NCI-H2081 (cell line): ENCODE measurements at places on chromosomes 6 and 20.

GRCh38 chr6:2426561-2427340, 181.3 kb upstream of the GMDS start:
- DNase-seq: no peak

GRCh38 chr6:37302086-37302686, 44.2 kb upstream of the TMEM217 start:
- no peak for DNase-seq

DNA sequence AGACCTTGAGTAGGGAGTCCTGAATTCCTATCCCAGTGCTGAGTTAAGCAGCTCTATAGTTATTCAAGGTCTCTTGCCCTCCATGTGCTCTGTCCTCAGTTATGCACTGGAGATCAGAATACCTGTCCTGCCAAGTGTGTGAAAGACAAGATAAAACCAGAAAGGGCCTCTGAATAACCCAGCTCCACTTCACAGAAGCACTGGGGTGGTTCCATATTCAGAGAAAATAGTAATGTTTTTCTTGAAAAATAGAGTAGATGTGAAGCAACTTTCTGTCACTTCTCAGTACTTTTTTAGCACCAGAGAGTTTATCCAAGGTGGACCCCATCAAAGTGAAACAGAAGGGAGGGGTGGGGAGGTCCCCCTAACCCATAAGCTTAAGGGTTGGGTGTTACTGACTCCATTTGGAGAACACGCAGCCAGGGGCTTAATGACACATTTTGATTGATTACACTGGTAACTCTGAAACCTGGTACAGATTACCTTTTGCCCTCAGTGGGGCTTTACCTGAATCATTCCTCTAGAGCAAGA, 509.8 kb upstream of the JARID2 start:
- DNase-seq: no peak

- DNase-seq: no peak
Measured at GRCh38 chr6:109055771-109056235, 38.8 kb downstream of the SESN1 start.

DNA sequence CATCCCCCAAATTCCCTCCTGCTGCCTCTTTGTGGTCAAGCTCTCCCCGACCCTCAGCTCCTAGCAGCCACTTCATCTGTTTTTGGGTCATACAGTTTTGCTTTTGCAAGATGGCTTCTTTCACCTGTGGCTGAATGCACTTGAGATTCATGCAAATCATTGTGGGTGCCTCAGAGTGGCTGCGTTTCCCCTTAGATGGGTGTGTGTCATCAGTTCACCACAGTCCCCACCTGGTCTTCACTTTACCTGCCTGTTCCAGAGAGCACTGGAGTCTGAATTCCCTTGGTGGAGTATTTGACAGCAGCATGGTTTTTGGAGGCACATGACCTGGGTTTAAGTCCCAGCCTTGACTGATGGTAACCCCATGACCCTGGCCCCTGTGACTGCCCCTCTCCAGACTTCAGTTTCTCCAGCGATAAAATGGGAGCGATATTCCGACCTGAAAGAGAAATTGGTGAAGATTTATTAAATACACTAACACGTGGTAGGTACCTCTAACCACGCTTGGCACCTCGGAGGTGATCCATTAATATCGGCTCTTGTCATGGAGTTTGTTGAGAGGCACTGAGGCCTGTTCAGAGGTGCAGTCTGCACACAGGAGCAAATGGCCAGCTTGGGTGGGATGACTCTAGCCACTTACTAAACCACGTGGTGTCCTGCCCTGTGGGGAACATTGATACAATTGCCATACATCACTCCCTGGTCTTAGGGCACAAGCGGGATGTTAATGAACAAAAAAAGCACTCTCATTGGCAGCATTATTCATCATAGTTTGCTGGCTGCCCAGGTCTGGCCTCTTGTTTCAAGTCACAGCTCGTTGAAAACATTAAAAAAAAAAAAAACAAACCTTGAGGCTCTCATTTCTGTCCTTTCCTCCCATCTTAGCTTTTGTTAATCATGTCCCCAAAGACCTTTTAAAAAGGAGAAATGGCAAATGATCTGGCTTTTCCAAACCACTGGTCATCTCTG, 167.2 kb upstream of the KCNG1 start:
- no peak for DNase-seq
